ENCODE measurements at places on chromosomes 4 and X.

- DNase-seq, result no peak
Measured at GRCh38 chr4:34047363-34047762, 2197.0 kb downstream of the ARAP2 start.

- DNase-seq, result no peak
Measured at GRCh38 chr4:119149110-119149509, 13.5 kb downstream of the MYOZ2 start.

GRCh38 chr4:336099-336892 lies 1.3 kb upstream of the ZNF141 start:
- DNase-seq, result no peak

DNA sequence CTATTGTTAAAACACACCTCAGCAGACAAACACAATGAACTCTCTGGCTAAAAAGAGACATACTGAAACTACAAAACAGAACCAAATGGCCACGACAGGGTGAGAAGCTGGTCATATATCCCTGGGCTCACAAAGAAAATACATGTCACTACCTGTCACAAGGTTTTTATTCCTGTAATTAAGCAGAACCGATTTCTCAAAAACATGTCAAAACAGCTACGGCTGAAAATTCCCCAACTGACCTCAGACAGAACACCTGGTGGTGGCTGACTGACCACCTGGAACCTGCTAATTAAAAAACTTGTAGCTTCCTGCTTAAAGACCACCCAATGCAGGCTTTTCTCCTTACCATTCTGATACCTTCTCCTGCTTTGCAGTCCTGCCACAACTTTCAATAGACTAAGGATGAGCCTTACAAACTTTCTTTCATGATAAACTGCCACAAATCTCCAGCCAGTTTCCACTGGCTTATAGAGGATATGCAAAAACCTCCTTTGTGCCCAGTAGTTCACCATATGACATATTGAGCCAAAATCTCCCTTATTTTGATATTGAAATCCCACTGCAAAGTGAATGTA lies 571.9 kb downstream of the SPOCK3 start:
- no peak for DNase-seq

DNA sequence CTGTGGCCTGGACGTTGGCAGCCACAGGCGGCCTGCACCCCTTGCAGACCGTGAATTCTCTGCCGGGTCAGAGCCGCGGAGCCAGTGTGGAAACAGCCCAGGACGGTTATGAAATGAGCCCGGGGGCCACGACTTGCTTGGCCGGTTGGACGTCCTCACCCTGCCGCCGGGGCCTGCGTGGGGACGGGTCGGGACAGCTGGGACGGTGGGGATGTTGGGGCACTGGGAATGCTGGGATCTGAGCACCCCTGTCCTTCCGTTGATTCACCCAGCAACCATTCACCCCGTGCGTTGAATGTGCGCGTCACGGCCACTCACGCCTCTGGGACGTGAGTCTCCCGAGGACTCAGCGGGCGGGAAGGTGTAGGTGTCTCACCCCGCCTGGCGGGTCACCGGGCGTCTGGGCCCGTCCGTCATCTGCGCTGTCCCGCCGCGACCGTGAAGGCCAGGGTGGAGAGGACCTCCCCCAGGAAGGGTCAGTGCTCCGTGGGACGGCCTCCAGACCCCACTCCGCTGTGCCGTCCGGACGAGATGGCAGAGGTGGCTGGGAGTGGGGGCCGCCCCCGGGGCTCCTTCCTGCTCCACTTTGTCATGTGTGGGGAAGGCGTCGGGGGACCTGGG lies 4.5 kb upstream of the PLCXD1 start:
- no peak for DNase-seq
